ENCODE measurements at places on chromosomes 2 and 18. TPM values are rescaled to one million over a fixed set of nuclear protein-coding genes. Genes with fewer than 3 reads are reported as not detected.

- DNase-seq: no peak
- H3K4me3 ChIP-seq: no peak overlapping the region
- no peaks in the 10 kb centered on the region for H3K36me3 ChIP-seq
- no peak overlapping the region for H3K27ac ChIP-seq
- no peaks in the 10 kb centered on the region for H3K4me1 ChIP-seq
Measured at GRCh38 chr2:191831410-191831994, 15.4 kb downstream of the CAVIN2 start.

- H3K36me3 ChIP-seq: no peaks in the 10 kb centered on the region
- no peak overlapping the region for H3K27ac ChIP-seq
- no peak overlapping the region for H3K4me3 ChIP-seq
- no peak for DNase-seq
- H3K4me1 ChIP-seq: no peaks in the 10 kb centered on the region
- no peaks in the 10 kb centered on the region for H3K27me3 ChIP-seq
Measured at GRCh38 chr2:199847181-199847864, 3.7 kb downstream of the FTCDNL1 start.

- H3K4me1 ChIP-seq: no peaks in the 10 kb centered on the region
- no peak for DNase-seq
- H3K4me3 ChIP-seq: no peak overlapping the region
- H3K27me3 ChIP-seq: no peaks in the 10 kb centered on the region
Measured at GRCh38 chr2:240348522-240348921, 86.9 kb upstream of the GPC1 start.

DNA sequence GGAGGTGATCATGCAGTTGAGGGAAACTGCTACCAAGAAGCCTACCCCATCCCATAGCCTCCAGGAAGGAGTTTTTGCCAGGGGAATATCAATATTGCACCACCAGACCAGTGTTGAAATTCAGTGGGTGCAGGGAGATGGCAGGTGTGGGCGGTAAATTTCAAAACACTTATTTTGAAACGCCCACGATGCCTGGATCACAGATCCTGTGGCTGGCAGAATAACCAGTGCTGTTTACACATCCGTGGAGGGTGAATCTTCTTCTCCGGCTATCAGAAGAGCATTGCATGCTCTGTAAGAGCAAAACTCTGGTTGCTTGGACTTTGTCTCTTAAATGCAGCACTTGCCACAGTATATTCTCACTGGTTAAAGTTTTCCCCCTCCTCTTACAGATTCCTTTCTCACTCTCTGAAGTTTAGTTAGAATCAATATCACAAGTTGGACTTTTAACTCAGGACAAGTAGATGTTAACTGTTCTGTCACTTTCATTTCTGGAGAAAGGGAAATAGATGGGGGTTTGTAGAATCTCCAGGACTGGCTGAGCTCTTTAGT lies 70.5 kb upstream of the ZCCHC2 start:
- no peak for DNase-seq
- no peak overlapping the region for H3K27ac ChIP-seq
- no peaks in the 10 kb centered on the region for H3K36me3 ChIP-seq
- H3K27me3 ChIP-seq: no peaks in the 10 kb centered on the region
- H3K4me1 ChIP-seq: no peaks in the 10 kb centered on the region

- no peak for DNase-seq
- no peaks in the 10 kb centered on the region for H3K4me1 ChIP-seq
- no peaks in the 10 kb centered on the region for H3K27me3 ChIP-seq
- H3K36me3 ChIP-seq: no peaks in the 10 kb centered on the region
- H3K4me3 ChIP-seq: no peak overlapping the region
- no peak overlapping the region for H3K27ac ChIP-seq
Measured at GRCh38 chr18:9796011-9796410, 87.9 kb downstream of the RAB31 start.

- no peaks in the 10 kb centered on the region for H3K36me3 ChIP-seq
- H3K4me3 ChIP-seq: no peak overlapping the region
- no peak for DNase-seq
- no peak overlapping the region for H3K27ac ChIP-seq
Measured at GRCh38 chr2:5035057-5035488, 657.1 kb upstream of the SOX11 start.

DNA sequence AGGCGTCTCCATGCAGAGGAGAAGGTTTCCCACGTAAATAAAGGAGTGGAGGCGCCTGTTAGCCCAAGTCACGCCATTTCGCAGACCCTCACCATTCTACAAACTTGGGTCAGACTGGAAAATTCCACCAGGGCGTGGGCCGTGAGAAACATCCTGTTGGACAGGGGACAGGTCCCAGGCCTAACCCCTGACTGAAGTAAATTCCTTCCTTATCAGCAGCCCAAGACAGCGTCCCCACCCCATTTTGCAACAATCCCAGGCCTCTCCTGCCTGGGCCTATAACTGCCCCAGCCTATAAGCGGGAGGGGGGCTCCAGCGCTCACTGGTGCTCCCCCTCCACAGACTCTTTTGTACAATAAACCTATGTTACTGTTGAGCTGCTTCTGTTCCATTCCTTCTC lies 57.3 kb upstream of the CBLN2 start:
- no peaks in the 10 kb centered on the region for H3K36me3 ChIP-seq
- no peak overlapping the region for H3K27ac ChIP-seq
- H3K27me3 ChIP-seq: no peaks in the 10 kb centered on the region

DNA sequence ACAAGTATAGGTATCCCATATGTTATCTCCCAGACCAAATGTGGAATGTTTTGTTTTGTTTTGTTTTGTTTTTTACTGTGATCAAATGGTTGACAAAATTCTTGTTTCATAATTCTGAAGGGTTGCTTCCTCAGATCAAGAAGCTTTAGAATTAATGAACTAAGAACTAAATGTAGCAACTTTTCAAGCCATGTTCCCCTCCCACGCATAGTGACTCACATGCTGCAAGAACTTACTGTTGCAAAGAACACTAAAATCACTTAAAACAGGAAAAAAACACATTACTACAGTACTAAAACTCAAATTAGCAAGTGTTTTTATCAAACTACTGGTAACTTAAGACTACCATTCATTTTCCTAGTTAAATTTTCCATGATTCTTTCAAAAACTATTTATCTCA lies 30.6 kb downstream of the HNRNPLL start:
- peaks cover 25% of the 10 kb centered on the region for H3K36me3 ChIP-seq
- no peak overlapping the region for H3K27ac ChIP-seq
- H3K4me1 ChIP-seq: no peaks in the 10 kb centered on the region
- H3K4me3 ChIP-seq: no peak overlapping the region
- H3K27me3 ChIP-seq: no peaks in the 10 kb centered on the region

GRCh38 chr2:65630643-65631042 lies 198.2 kb upstream of the SPRED2 start:
- no peaks in the 10 kb centered on the region for H3K36me3 ChIP-seq
- no peaks in the 10 kb centered on the region for H3K4me1 ChIP-seq
- no peak overlapping the region for H3K27ac ChIP-seq
- no peak overlapping the region for H3K4me3 ChIP-seq
- no peaks in the 10 kb centered on the region for H3K27me3 ChIP-seq
- no peak for DNase-seq

DNA sequence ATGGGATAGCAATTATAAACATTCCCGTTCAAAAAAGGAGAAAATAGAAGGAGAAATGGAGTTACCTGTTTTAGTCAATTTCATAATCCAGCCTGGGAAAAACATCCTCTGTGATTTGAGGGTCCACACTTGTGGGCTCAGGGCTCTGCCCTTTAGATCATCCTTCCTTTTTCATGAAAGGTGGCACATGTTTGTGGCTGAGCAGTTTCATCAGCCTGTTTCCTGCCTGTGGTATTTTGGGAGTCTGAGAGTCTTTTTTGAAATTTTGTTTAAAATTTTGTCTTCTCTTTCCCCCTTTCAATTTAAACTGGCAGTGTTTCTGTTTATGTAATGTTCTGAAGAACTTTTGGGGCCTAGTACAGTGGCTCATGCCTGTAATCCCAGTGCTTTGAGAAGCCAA lies 84.0 kb downstream of the KIAA1328 start:
- H3K4me1 ChIP-seq: peaks cover 13% of the 10 kb centered on the region
- DNase-seq: no peak
- no peak overlapping the region for H3K27ac ChIP-seq
- no peaks in the 10 kb centered on the region for H3K27me3 ChIP-seq
- H3K36me3 ChIP-seq: no peaks in the 10 kb centered on the region

GRCh38 chr2:11023326-11024258 lies 111.9 kb downstream of the KCNF1 start:
- no peaks in the 10 kb centered on the region for H3K36me3 ChIP-seq
- H3K27me3 ChIP-seq: no peaks in the 10 kb centered on the region
- H3K4me3 ChIP-seq: no peak overlapping the region
- DNase-seq: no peak
- H3K4me1 ChIP-seq: no peaks in the 10 kb centered on the region

- no peak for DNase-seq
- H3K4me3 ChIP-seq: no peak overlapping the region
- H3K27me3 ChIP-seq: no peaks in the 10 kb centered on the region
- no peak overlapping the region for H3K27ac ChIP-seq
- no peaks in the 10 kb centered on the region for H3K4me1 ChIP-seq
Measured at GRCh38 chr2:220504938-220505503, 877.6 kb downstream of the SLC4A3 start.

- peak overlapping the region; percentile 60 for H3K4me3 ChIP-seq
- no peaks in the 10 kb centered on the region for H3K27me3 ChIP-seq
- peaks cover 62% of the 10 kb centered on the region for H3K4me1 ChIP-seq
- H3K36me3 ChIP-seq: peaks cover 58% of the 10 kb centered on the region
- H3K27ac ChIP-seq: peak overlapping the region; percentile 89
- DNase-seq: no peak
Measured at GRCh38 chr2:157433394-157433793, 10.5 kb downstream of the CYTIP start.

GRCh38 chr2:223995569-223995968 lies 38.3 kb downstream of the MRPL44 start:
- no peak overlapping the region for H3K27ac ChIP-seq
- H3K4me3 ChIP-seq: no peak overlapping the region
- H3K27me3 ChIP-seq: no peaks in the 10 kb centered on the region
- H3K4me1 ChIP-seq: no peaks in the 10 kb centered on the region

Gene SLC39A6
- total RNA-seq: 25.7 TPM

Gene GPAT2
- total RNA-seq: 3.7 TPM

Gene CRYBA2
- total RNA-seq: not detected

Gene AGXT
- not detected for total RNA-seq

Data from naive thymus-derived CD4-positive, alpha-beta T cell (primary cell).